ENCODE measurements at places on chromosomes 5 and 9.

DNA sequence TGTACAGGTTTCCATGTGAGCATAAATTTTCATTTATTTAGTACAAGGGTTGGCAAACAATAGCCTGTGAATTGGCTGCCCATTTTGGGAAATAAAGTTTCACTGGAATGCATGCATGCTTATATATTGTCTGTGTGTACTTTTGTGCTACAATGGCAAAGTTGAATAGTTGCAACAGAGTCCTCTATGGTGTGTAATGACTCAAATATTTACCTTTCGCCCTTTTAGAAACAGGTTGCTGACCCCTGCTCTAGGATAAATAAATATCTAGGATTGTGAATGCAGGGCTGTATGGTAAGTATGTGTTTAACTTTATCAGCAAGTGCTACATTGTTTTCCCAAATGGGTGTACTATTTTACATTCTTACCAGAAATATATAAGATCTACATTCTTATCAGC lies 47.2 kb downstream of the XRCC4 start:
- no peak for DNase-seq

GRCh38 chr9:13939134-13939533 lies 374.8 kb downstream of the NFIB start:
- no peak for DNase-seq

DNA sequence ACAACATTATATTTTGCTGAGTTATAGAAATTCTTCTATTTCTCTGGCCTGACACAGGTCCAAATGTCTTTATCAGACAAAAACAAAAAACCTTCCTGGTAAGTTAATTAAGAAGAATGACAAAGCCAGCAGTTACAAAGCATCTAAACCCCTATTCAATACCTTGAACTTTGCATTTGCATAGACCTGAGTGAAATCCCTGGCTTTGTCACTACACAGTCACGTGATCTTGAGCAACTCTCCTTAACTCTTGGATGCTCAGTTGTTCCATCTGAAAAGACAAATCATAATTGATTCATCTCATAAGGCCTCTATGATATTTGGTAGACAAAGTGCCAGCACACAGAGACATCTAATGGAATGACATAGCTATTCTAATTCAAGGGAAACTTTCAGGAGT lies 166.6 kb upstream of the PPP1R2B start:
- no peak for DNase-seq

DNA sequence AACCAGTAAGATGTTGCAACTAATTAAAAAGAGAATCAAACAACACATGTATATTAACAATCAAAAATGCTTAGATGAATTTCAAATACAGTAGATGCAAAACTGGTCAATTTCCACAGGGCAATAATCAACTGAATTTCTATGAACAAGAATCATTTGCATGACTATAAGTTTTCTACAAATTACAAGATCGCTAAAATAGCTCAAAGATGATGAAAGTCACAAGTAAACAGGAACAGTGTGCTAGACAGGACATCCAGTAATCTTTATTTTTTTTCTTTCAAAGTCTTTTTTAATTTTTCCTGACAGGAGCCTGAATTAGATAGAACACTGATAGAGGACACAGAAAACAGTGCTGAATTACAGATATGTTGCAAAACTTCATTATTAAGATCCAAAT lies 608.2 kb upstream of the DAB2 start:
- DNase-seq = no peak

DNA sequence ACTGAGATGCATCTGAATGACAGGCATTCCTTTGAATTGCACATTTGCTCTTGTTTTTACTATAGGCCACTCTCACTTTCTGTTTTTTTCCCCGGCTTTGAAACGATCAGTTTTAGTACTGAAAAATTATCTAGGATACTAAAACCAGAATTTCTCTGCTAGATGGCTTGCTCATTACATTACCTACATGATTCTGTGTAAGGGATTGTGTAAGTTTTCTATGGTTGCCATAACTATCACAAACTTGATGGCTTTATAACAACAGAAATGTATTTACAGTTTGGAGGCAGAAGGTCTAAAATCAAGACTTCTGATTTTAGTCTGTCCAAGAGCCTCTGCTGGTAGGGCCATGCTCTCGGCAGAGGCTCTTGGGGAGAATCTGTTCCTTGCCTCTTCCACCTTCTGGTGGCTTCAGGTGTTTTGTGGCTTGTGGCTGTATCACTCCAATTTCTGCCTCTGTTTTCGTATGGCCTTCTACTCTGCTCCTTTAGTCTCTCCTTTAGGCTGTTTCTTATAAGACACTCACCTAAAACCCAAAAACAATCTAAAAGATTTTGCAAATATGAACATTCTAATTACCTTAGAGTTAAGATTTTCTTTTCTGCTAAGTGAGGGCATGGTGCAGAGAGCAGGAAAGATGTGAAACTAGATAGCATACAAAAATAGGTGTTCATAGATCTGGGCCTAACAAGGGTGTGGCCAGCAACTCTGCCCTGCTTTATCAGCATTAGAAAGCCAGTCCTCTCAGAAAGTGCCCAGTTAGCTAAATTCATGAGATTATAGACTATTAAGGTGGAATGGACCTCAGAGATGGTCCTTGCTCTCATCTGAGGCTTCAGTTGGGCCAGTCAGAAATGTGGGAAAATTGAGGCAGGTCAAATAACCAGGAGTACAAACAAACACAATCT lies 93.3 kb upstream of the CDKN2B start:
- no peak for DNase-seq

DNA sequence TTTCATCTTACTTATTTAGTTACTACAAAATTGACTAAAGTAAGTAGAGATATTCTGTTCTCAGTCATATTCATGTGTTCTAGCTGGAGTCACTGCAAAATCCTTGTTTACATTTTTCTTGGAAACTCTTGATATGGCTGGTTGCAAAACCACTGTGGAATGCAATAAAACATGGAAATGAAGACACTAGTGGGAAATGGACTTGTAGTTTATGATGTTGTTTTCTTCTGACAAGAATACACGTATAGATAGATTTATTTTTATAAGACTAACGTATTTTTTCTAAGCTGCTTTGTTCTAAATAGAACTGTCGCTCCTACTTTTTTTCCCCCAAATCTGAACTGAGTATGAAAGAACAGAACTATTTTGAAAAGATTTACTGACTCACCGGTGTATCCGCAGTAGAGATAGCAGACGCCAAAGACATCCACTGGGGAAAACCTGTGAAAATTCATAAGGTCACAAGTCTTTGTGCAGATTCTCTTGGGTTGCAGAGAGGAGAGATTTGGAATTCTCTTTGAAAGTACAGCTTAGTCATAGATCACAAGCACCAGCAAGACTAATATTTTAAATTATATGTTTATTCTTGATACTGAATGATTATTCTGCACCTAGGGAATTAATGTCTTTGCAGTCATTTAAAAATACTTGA lies 119.6 kb upstream of the TAF11L2 start:
- no peak for DNase-seq

GRCh38 chr9:134735441-134736175 lies 94.0 kb downstream of the COL5A1 start:
- no peak for DNase-seq

DNA sequence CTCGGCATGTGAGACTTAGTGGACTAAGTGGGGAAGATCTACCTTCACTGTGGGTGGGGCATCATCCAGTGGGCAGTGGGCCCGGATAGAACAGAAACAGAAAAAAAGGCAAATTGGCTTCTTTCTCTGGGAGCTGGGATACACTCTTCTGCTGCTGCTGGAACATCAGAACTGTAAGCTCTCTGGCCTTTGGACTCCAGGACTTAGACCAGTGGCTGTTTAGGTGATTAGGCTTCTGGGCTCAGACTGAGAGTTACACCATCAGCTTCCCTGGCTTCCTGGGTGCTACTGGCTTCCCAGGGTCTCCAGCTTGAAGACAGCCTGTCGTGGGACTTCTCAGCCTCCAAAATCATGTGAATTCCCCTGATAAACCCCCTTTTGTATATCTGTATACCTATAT lies 122.7 kb upstream of the SLC28A3 start:
- no peak for DNase-seq

DNA sequence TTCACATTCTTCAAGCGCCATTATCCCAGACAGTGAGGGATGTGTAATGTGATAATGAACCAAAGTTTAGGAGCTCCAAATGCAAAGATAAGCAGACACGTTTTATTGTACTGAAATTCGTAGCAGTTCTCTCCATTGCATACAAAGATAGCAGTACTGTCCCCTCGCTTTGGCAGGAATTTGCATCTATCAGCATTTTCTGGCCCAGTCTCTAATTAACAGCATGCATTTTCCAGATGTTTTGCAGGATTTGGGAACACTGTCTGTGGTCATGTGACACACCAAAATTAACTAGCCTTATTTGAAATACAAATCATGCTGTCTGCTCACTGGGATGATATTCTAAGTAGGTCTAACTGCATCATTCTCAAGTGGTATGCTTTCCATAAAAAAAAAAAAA lies 235.9 kb upstream of the TRPM3 start:
- DNase-seq = no peak

DNA sequence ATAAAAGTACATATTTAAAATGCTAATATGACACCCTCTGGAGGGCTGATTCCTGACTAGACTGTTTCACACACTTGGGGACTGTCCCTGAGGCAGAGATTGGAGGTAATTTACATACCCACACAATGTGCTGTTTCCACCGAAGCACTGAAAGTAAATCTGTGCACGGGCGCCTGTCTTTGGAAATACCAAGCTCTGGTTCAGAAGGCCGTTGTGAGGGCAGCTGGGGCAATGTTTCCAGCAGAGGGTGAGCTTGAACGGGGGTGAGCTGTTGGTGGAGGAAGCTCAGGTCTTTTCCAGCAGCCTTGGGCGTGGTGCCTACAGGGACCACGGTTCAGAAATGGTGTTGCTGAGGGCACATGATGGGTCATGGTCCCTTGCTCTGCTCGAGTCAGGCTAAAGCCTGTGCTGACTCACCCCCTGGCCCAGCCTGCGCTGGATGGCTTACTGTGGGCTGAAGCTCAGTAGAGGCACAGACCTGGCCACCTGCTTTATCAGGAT lies 25.8 kb upstream of the HMCN2 start:
- DNase-seq = no peak

DNA sequence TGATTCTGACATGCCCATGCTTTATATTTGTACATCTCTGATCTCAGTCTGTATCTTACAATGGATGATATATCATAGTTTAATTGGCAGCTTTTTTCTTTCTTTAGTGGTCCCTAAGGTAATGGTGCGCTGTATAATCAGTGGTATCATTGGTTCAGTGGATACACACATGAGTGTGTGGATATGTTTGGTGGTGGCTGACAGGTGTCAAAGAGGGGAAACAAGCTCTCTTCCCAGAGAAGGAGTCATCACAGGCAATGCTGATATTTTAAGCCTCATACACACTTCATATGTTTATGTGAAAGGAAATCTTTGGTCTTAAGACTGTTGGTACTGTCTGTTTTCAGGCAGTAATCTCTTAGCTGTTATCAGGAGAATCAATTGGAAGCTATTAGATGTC lies 52.1 kb upstream of the KIAA1958 start:
- no peak for DNase-seq

- DNase-seq = no peak
Measured at GRCh38 chr5:151318850-151319732, 15.5 kb upstream of the SLC36A3 start.
